ENCODE measurements at places on chromosomes 7 and 10.

GRCh38 chr7:158657189-158657746 lies 47.3 kb downstream of the NCAPG2 start:
- DNase-seq: no peak

DNA sequence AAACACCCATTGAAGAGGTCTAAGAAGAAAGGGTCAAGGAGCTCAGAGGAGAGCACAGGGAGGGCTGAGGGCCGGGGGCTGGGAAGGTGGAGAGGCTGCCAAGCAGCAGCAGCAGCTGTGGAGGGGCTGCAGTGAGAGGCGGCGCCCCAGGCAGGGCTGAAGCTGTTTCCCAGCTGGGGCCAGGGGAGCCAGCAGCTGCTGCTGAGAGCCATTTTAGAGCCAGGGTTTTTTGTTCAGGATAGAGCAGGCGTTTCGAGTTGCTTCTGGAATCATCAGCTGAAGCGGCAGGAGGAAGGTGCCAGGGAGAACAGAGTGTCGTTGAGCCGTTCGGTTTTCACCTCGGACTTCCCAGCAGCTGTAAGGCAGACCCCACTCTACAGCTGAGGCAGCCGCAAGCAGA lies 62.7 kb downstream of the LANCL2 start:
- DNase-seq: no peak

GRCh38 chr7:92623544-92623943 lies 33.4 kb upstream of the FAM133B start:
- no peak for DNase-seq

DNA sequence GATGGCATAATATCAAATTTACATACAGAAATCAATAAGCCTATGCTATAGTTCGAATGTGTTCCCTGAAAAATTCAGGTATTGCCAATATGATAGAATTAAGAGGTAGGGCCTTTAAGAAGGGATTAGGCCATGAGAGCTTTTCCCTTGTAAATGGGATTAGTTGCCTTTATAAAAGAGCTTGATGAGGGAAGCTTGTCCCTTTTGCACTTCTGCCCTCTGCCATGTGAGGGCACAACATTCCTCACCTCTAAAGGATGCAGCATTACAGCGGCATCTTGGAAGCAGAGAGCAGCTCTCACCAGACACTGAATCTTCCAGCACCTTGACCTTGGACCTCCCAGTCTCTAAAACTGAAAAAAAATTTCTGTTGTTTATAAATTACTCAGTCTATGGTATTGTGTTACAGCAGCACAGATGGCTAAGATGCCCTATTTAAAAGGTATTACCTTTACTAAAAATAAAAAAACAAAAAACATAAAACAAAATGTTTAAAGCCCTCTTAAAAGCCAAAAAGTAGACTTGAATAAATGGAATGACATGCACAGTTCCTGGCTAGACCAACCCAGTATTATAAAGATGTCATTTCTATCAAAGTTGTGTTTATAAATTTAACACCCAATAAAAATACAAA lies 909.6 kb downstream of the REEP3 start:
- no peak for DNase-seq

DNA sequence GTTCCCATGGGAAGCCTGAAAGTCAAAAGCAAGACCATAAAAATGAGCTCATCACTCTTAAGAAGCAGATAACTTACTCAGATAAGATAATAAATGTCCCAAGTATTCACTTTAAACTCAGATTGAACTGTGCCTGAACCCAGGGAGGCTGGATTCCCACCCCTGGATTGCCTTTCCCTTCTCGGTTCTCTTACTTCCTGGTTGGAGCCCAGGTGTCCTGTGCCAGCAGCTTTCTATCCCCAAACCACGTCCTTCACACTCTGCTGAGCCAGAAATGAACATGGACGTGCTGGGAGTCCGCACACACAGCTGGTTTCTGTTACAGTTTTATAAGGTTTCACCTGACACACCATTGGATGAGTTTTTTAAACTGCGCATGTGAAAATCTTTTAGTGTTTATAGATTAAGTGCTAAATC lies 636.2 kb upstream of the IGFBP3 start:
- DNase-seq: no peak

- DNase-seq: no peak
These were observed 140.6 kb upstream of the TMEM168 start for GRCh38 chr7:112930787-112931186.

GRCh38 chr10:12742771-12743170 lies 258.7 kb downstream of the CCDC3 start:
- no peak for DNase-seq

- no peak for DNase-seq
These were observed 631.8 kb upstream of the CELF2 start for GRCh38 chr10:10385831-10386230.

- no peak for DNase-seq
These were observed 602.9 kb upstream of the PFKP start for GRCh38 chr10:2464483-2464882.
